AG08395 (cell line): ENCODE measurements at places on chromosomes 16 and 17.

DNA sequence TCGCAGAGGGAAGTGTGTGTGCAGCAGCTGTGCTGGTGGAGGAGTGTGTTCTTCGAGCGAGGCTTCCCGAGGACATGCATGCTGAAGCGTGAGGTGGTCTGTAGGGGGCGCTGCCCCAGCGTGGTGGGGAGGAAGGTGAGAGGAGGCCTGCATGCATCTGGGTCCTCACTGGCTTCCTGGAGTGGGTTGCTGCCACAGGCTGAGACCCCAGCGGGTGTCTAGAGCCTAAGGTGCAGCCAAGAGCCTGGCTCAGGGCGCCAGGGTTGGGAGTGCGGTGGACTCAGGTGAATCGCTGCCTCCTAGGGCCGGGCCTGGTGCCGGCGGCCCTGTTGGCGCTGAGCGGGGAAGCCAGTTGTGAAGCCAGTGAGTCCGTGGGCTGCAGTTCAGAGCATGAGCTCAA lies 7.5 kb upstream of the HSD3B7 start:
- no peak for DNase-seq

- DNase-seq, result no peak
Observed at GRCh38 chr16:3010510-3010909, 2.2 kb upstream of the CLDN9 start.

DNA sequence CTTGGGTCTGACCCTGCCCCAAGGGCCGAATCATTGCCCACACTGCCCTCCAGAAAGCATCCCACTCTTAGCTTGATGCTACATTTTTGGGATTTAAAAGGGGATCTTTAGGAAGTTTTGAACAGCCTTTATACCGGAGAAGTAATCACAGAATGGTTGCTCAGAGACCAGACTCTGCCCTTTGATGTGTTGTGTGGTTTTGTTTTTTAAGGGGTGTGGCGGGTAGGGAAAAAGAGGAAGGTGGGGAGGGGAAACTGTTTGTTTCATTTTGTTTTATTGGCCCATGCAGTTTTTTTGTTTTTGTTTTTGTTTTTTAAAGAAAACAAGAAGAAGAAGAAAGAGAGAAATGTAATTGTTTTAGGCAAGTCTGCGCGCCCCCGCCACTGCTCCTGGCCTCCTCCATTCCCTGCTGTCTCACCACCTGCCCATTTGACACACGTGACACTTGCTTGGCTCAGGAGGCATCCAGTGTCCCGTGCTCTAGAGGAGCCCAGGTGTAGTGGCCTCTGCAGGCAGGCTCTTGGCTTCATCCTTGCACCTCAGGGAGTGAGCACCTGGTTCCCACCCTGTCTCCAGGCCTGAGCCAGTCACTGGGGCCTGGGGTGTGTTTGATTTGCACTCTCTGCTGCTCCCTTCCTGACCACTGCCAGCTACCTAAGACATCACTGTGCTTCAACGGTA lies 35.7 kb downstream of the GNAO1 start:
- DNase-seq, result no peak

DNA sequence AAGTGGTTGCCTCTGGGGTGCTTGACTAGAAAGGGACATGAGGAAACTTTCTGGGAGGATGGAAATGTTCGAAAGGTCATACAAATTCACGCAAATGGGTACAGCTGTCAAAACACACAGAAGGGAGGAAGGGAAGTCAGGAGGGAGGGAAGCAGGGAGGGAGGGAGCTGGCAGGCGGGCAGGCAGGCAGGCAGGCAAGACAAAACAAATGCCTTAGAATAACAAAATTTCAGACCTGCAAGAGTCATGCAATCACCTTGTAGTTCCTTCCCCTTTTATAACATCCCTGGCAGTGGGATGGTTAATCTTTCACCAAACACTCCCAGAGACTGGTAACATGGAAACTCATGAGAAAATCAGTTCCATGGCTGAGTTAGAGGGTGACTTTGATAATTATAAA lies 189.2 kb downstream of the STX8 start:
- DNase-seq, result no peak

- DNase-seq, result no peak
Observed at GRCh38 chr16:82623241-82623640, 3.5 kb upstream of the CDH13 start.

DNA sequence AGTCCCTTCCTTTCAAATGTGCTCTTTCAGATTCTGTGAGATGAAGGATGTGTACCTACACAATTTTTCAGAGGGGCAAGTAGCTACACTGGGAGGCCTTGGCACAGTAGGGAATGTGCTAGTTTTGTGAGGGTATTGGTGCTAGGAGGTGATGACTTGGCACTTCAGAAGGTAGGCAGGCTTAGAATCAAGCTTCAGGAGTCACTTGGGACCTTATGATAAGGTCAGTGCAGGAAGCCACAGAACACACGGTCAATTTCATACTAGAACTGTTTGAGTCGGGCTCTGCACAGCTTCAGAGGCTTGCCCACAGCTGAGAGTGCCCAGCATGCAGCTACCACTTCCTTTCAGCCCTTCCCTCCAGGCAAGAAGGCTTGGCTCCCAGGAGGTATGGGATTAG lies 6.1 kb downstream of the CMTM1 start:
- DNase-seq, result no peak

DNA sequence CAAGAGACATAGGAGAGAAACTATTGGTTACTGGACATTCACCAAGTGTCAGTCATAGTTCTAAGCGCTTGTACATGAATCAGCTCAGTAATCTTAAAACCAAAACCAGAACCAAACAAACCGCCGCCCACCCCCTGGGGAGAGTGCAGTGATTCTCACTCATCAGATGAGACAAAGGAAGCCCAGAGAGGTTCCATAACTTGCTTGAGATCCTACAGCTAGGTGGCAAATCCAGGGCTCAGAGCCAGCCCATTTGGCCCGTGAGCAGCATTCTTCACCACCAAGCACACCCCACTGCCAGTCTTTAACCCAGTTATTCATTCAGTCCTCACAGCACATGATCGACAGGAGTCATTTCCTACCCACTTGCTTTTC lies 37.2 kb upstream of the RGS9 start:
- peak; percentile 54 for DNase-seq

GRCh38 chr16:10752843-10753523 lies 9.3 kb downstream of the NUBP1 start:
- DNase-seq, result no peak

- peak; percentile 90 for DNase-seq
Observed at GRCh38 chr16:72877374-72878028, 170.4 kb downstream of the ZFHX3 start.

DNA sequence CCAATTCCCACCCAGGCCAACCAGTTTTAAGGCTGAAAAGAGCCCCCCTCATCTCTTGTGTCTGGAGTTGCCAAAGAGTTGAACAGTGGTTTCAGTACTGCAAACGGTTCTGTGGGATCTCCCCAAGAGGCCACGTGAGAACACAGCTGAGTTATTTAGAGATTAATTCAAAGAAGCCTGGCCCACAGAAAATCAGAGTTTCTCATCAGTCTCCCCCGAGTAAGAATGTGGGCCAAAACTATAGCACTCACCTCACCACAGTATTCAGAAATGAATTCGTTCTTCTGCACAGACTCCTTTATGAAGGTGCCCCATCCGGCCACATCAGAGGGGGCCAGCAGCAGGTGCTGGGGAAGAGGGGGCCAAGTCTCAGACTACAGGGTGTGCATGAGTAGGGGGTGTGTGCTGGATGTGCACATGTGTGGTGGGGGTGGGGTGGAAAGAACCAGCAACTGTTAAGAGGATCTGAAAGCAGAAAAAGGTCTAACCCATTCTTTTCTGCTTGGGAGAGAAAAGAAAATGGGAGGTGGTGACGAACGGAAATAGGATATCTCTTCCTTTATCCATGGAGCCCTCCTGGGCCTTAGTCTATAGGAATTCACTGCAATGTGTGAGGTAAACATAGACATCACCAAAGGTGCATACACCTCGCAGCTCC lies 22.6 kb downstream of the CNTNAP1 start:
- DNase-seq, result no peak

DNA sequence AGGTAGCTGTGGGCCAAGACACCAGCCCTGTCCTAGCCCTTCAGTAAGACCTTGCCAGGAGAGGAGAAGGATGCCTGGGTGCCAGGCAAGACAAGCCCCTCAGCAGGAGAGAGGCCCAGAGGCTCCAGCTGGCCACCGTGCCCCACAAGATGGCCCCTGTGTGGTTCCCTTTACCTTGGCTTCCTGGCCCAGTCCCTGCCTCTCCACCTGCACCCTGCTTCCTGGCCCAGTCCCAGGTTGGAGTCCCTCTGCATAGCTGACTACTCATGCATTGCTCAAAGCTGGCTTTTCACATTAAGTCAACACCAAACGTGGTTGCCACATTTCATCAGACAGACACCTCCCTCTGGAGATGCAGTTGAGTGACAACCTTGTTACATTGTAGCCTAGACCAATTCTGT lies 4.0 kb downstream of the SYNGR3 start:
- DNase-seq, result peak; percentile 28

DNA sequence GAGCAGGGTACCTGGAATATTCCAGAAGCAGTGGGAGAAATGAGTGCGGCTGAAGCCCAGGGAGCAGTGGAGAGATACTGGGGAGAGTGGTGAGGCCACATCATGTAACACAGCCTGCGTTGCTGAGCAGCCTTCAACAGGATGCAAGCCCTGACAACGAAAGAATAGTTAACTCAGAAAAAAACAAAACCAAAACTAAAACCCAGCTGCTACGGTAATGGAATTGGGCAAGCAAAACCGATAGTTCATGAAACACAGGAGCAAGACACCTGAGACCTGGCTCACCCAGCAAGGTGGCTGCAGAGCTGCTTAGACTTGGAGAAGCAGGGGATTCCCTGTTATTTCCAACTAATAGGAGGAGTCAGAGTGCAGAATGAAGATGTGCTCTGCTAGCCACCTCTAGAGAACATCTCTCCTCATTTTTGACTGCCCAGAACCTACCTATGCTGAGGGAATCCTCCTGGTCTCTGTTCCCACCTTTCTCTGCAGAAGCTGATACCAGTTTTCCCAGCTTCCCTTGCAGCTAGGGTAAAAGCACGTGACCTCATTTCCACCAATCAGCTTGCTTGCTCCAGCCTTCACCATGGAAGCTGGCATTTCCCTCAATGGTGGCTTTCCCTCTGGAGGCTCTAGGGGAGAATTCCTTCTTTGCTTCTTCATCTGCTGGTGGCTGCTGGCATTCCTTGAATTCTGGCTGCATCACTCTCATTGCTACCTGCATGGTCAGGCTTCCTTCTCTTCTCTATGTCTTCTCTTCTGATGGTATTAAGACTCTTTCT lies 59.4 kb upstream of the XYLT1 start:
- DNase-seq, result no peak

DNA sequence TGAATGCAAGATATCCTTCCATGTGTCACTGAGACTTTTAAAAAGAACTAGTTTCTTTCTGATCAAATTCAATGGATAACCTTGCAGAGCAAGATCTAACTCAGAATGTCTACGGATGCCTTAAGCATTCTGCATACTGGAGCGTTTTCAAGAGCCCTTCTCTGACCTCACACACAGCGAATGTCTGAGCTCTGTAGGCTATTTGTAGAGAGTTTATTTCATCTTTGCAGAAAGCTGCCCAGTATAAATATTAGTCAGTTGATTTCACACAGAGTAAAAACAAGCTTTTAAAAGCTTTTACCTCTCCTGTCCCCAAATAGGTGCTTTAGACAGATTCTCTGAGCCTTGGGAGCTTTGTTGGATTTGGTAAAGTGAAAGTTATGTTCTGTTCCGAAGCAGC lies 165.0 kb downstream of the RBFOX1 start:
- DNase-seq, result no peak

DNA sequence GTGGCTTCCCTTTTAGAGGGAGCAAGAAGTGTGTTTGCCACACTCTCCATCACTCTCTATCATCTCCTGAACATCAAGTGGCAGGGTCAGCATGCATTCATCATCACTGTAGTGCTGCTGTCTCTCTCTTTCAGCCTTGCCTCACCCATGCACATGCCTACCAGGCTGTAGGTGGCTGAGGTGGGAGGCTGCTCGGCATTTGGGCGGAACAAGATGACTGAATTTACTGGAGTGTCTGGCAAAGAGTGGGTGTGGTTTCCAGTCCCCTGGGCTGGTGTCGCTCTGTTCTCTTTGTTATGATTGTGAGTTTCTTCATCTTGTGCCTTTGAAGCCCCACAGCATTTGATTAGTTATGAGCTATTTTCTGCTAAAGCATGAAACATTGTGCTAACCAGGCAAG lies 541.9 kb upstream of the EEF2KMT start:
- no peak for DNase-seq

DNA sequence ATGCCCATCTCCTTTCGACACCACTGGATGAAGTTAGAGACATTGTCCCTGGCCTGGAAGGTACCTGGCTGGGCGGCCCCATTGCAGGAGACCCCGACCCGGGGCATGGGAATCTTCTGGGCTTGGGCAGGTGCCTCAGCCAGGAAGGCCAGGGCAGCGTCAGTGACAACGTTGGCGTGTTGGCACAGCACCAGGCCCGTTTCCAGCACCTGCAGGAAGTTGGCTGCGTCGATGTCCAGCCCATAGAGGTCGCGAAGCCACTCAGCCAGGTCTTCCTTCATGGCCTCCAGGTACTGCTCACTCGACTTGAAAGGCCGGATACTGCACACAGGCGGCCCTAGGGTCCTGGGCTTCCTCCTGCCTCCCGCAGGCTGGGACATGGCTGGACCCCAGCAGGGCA lies 568 bp downstream of the GAS2L2 start:
- DNase-seq, result no peak

DNA sequence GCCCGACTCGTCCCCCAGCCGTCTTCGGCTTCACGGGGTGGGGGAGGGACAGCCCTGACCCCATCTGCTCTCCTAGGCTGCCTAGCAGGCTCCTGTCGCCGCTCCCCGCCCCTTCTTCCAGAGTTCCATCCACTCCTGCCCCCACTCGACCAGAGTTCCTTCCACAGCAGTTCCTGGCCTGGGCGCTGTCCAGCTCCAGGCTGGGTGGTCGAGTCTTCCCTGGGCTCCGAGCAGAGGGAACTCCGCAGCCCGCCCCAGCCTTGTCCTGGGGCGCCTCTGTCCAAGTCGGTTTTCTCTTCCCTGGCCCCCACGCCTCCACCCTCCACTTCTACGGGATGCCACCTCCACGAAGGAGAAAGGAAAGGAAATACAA lies 1.4 kb downstream of the PYY start:
- DNase-seq, result no peak

DNA sequence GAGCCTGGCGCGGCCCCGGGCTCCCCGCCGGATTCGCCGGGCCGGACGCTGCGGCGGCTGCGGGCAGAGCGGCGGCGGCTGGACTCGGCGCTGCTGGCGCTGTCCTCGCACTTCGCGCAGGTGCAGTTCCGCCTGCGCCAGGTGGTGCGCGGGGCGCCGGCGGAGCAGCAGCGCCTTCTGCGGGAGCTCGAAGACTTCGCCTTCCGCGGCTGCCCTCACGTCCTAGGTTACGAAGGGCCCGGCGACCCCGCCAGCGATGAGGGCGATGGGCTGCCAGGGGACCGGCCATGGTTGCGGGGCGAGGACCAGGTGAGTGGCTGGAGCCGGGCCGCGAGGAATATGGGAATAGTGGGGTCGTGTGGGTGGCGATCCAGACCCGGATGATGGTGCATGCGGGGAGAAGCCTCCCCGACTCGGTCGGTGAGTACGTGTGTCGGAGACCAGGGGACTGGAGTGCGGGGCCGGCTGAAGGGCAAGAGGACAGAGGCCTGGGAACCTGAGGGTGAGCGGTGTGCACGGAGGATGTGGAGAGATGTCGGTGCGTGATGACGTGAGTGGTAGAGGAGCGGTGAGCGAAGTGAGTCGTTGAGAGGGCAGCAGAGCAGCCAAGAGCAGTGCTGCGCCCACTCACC lies 517 bp downstream of the RUNDC1 start:
- DNase-seq, result peak; percentile 60
